ENCODE measurements at places on chromosomes 2 and 18.
A peak's percentile ranks its signal among the peaks of the same experiment; 100 is the strongest.

DNA sequence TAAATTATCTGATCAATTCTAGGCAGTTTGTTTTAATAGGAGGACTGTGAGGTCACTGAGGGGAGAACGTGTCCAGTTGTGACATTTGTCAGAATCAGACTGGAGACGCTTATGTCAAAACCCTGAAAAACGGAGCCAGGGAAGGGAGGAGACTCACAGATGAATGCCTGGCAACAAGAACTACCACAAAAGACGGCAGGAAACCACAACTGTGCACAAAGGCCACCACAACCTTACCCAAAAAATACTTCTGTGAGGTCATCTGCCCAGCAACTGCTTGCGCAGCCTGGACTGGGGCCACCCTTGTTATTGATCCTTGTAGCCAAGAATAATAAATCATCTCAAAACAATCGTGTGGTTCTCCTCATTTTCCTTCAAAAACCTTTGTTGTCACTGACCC is 173.0 kb upstream of the ALKAL2 start:
- DNase-seq = no peak

DNA sequence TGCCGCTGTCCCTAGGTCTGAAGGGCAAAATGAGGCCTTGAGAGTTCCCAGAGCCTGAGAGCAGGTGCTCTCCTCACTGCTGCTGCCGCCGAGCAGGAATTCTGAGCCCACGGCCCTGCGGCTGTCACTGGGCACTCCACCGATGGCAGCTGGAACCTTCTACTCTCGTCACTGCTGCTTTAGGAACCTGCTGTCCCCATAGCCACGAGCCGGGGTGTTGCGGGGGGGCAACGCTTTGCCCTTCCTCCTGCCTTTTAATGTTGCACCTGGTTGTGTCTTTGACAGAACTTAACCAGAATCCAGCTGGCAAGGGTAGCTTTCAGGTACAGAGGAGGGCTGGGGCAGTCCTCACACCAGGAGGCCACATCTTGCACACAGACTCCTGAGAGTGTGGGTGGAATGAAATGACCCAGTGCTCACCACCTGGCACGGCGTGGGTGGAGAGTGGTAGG is 32.3 kb downstream of the NCK2 start:
- DNase-seq = no peak

DNA sequence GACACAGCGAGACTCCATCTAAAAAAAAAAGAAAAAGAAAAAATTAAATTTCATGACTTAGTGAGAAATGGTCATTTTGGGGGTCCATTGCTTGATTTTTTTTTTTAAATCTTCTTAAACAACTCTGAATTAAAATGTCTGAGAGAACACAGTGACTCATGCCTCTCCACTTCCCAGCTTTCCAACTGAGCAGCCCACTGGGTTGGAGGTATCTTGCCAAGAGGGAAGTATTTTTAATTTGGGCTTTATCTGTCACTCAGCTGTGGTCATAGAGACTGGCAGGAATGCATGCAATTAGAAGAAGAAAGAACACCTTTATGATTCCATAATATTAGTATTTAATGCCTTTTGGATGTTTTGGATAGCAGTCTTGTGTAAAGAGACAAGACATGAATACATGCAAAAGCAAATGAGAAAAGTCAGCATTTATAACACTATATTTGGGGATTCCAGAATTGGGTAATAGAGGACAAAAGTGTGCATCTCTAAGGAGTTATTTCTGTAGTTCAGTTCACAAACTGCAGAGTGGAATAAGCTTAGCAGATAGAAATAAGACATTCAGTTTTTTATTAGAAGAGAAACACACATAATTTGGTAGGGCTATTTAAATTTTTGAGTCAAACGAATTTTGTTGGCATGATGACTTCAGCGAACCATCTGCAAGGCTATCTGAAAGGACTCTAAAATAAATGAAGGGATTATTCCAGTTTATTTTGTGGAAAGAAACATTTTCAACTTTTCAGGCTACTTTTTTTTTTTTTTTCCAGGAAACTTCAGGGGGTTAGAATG is 254.8 kb downstream of the TGIF1 start:
- DNase-seq = no peak

- DNase-seq = no peak
These were observed 289.1 kb downstream of the NBAS start for GRCh38 chr2:15271941-15272542.

- DNase-seq = no peak
These were observed 1.2 kb upstream of the BARD1 start for GRCh38 chr2:214810671-214811070.

DNA sequence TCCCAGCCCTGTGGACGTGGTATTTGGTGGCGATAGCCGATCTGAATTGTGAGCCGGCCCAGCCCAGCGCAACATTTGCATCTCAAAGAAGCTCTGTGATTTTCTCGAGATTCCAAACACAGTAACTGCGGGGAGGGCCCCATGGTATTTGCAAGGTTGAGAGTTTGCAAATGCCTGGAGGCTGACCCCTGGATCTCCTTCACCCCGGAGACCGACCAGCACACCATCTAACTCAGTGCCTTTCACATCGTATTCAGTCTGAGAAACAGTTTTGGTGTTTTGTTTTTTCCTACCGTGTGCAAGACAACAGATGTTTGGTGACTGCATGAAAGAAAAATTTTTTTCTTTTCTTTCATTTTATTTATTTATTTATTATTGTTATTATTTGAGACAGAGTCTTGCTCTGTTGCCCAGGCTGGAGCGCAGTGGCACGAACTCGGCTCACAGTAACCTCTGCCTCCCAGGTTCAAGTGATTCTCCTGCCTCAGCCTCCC is 40.3 kb downstream of the MYCN start:
- no peak for DNase-seq

GRCh38 chr2:226211439-226211838 is 588.2 kb downstream of the IRS1 start:
- peak; percentile 66 for DNase-seq

DNA sequence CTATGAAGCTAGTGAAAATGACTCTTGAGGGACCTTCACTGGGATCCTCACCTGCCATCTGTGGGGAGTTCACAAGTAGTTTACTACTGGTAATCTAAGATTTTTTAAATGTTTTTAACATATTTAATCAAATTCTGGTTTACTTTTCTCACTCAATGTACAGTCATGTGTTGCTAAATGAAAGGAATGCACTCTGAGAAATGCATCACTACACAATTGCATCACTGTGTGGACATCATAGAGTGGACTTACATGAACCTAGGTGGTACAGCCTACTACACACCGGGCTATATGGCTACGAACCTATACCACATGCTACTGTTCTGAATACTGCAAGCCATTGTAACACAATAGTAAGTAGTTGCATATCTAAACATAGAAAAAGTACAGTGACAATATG is 528.0 kb downstream of the BCL11A start:
- DNase-seq = no peak

GRCh38 chr2:197498937-197499593 is 575 bp downstream of the HSPD1 start:
- DNase-seq = peak; percentile 53

GRCh38 chr18:61096226-61096625 is 237.0 kb upstream of the CDH20 start:
- DNase-seq = no peak

DNA sequence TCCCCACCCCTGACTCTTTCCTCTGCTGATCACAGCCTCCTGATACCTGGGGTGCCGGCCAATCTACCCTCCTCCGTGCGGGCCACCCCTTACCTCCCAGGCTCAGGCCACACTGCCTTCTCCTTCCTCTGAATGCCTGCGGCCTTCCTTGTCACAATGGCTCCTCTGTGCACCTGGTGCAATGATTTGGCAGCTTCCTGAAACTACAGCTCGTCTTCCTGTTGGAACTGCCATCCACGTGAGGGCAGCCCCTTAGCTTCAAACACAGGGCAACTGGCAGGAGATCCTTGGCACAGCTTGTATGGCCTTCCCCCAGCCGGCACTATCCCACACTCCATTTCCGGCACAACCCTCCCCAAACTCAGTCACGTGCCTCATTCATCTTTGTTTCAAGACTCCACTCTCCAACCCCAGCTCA is 69.0 kb downstream of the STPG4 start:
- no peak for DNase-seq

DNA sequence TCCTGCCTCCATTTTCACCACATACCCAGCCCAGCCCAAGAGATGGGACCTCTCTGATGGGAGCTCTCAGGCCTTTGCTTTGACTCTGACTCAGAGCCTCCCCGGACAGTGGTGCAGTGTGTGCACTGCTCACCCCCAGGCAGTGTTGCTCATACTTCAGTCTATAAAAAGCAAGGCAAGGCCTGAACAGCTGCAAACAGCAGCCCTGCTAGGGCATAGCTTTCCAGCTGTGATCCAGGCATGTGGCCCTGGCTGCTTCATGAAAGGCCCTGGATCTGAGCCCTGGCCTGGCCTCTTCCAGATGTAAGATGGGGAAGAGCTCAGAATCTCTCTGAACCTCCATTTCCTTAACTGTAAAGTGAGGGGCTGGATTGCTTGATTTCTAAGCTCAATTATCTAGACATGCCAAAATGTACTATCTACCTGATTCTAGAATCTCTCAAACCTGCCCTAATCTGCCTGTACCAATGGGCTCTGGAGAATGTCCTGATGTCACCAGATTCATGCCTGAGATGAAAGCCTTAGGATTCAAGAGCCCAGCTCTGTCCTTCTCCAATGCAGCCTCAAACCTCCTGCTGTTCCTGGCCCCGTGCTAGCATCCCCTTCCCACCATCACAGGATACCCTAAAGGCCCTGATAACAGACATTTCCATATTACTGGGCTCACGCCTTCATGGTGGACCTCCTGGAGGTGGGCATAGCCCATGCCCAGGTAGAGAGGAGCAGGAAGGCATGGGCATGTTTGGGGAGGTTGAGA is 206.9 kb downstream of the ARL4C start:
- peak; percentile 30 for DNase-seq

DNA sequence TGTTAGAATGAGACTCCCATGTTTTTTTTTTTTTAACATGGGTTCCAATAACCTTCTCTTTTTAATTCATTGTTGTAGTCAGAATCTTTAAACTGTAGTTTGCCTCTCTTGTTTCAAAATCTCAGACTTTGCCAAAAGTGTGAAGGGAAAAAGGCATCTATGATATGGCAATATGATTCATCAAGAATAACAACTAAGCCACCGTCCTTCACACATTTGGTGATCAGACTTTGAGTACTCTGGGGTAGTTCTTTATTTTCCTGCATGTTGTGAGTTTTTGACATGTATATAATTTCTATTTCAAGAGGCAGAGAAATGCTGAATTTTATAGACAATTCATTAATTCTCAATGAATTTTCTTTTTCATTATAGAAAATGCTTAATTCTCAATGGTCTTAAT is 53.5 kb upstream of the CERS6 start:
- no peak for DNase-seq

DNA sequence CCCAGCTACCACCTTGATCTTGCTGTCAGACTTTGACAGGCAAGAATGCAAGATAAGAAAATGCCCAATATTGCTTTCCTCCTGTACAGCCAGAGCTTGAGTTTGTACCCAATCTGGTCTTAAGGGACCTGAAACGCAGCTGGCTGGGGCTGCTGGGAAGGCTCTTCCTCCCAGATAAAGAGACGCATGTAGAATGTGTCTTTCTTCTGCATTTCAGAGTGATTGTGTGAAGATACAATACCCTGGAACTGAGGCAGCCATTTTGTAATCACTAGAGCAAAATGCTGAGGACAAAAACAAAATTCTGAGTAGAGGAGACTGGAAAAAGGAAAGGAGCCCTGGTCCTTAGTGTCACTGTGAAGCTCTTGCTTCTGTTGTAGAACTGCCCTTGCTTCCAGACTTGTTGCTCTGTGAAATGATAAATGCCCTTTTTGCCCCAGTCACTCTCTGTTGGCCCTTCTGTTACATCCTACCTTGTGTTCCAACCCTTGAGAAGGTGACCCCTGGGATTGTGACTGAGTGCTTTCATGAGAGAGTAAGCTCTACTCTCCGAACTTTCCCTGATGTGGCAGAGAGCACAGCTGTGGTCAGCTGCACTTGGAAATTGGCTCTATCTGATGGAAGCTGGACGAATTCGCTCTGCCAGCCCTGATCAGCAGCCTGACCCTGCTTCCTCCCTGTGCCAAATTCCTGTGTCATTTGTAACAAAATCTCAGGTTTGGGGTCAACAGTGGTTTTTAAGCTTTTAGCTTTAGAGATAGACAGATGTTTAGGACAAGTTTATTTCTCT is 137.4 kb upstream of the RBMS1 start:
- peak; percentile 55 for DNase-seq

DNA sequence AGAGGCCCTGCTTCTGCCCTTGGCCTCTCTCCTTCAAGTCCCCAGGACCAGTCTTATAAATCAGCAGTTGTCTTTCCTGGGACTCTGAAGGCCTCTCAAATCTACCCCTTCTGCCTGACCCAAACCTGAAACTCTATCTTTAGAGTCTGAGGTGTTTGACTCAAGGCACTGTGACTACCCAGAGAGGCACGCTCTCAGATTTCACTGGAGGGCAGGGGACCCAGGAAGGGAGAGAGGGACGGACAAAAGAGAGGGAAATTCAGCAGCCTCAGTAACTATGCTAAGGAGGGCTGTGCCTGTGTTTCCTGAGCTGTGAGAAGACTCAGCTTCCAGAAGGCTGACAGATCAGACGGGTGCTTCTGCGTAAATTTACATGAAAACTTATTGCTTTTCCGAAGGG is 217.8 kb downstream of the HAUS1 start:
- DNase-seq = no peak

DNA sequence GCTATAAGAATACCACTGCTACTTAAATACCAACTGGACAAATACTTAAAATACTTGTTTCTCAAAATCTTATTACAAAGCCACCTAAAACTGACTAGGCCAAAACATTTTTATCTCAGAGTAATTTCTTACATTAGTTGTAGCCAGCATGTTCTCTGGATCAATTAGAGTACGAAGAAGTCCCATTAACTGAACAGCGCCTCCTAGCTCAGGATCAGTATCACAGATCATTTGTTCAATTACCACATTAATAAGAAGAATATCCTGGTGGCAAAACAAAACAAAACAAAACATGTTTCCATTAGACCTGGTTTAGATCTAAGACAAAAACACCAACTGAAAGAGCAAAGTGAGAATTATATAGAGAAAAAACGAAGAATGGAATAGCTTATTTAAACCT is 36.0 kb downstream of the PPP4R3B start:
- no peak for DNase-seq

DNA sequence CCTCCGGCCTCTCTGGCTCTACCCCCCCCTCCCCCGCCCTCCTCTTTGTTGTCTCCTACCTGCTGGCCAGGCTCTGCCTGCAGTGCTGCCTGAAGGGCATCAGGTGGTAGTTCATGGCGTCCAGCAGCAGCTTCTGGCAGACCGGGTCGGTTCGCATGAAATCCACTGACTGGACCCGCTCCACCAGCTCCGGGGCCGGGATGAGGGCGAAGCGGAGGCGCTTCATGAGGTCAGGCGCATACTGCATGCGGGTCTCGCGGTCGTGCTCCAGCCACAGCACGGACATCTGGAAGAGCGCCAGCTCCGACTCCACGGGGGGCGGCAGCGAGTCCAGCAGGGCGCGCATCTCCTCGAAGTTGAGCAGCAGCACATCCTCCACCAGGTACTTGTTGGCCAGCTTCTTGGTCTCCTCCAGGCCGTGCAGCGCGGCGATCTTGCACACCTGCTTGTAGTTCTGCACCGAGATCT is 3.2 kb downstream of the KLHL14 start:
- no peak for DNase-seq
